ENCODE measurements at places on chromosomes 5 and 9.

DNA sequence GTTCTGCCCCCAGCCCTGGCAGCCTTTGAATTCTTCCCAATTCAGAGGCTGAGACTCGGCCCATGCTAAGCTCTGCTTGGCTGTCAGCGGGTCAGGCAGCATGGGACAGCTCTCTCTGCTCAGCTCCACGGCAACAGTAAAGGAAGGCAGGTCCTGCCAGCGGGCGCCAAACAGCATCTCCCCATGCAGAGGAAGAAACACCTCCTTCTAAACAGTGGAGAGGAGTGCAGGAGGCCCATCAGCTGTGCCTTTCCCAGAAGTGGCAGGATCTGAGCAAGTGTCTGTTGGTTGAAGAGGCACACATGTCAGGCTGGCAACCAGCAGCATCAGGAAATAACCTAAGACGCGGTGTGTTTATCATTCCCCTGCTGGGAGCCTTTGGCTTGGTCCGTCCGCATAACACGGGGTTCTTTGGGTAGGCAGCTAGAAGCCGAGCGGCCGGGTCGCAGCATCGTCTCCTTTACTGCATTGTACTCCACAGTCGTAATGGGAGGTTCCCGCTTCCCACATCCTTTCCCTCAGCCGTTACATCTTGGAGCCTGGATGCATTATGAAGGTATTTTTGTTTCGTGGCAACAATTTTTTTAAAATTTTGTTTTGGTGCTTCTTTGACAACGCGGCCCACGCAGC, 42.7 kb upstream of the NCS1 start:
- DNase-seq, result no peak

DNA sequence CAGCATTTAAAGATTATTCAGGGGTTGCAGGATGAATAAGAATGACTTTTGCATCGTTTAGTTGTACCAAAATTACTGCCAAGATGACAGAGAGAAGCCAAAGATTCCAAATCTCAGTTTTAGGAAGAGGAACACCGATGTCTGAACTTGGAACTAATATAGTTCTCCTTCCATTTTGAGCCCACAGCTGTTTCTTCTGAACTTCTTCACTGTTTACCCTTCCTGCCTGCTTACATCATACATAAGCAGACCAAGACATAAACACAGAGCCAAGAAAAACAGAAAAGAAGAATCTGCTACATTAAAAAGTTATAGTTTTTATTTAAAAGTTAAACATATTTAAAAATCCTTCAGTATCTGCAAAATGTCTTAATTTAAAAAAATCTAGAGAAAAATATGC, 146.9 kb upstream of the RAPGEF1 start:
- no peak for DNase-seq

GRCh38 chr5:150639751-150640150, 709 bp upstream of the SYNPO start:
- peak; percentile 52 for DNase-seq

- DNase-seq, result no peak
Observed at GRCh38 chr9:96122282-96122681, 179.7 kb downstream of the HSD17B3 start.

GRCh38 chr9:118674942-118675341, 694.3 kb downstream of the BRINP1 start:
- no peak for DNase-seq

- DNase-seq, result no peak
Observed at GRCh38 chr5:110018509-110018908, 328.8 kb downstream of the MAN2A1 start.

DNA sequence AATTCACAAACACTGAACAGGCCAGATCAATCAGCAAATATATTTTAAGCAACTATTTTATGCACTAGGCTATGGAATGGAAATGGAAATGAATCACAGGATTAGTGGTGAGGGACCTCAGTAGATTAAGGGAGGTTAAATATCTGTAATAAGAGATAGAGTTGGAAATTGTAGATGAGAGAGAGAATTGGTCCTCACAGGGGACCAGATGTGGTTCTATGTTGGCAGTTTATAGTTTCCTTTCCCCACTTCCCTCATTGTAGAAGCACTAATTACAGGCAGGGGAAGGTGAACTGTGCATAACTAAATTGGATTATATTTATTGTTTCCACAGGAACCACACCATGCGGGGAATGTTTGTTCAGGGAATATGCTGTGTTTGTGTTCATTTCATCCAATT, 496.2 kb downstream of the ARHGEF28 start:
- peak; percentile 37 for DNase-seq

DNA sequence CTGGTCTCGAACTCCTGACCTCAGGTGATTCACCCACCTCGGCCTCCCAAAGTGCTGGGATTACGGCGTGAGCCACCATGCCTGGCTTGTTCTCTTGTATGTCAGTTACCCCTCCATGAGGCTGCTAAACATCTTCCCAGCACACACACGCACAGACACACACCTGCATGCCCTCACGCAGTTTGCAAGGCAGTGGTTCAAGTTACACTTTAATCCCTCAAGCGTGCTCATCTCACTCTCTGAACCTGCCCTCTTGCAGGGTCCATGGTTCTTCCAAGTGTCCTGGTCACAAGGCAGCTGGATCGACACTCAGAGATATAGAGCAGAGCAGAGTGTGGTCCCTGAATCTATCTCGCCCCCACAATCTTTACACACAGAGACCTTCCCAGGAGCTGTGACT, 34.1 kb upstream of the RUFY1 start:
- DNase-seq, result no peak

DNA sequence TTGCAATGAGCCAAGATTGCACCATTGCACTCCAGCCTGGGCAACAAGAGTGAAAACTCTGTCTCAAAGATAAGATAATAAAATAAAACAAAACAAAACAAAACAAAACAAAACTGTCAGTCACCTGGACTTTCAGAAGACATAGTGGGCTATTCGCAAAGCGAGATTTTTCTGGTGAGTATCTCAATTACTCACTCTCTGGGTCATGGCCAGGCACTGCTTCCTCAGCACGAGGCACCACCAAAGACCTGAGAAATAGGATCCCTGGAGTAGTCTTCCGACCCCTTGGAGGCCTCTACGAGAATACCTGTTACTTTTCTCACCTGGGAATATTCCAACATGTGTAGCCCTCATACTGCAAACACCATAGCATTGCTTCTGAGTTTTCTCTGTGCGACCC, 201.7 kb upstream of the ZNF618 start:
- peak; percentile 67 for DNase-seq

DNA sequence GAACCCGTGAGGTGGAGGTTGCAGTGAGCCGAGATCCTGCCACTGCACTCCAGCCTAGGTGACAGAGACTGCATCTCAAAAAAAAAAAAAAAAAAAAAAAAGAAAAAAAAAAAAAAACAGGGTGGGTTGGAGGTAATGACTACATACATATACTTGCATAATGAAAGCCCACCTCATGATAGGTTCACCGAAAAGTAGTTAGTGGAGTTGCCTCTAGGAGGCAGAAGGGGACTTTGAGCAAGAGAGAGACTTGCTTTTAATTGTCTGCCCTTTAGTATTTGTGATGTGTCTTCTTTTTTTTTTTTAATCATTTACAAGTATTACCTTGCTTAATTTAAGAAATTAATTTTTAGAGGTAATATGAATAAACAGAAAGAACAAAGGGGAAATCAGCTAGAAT, 99.8 kb downstream of the PPARGC1B start:
- peak; percentile 32 for DNase-seq

DNA sequence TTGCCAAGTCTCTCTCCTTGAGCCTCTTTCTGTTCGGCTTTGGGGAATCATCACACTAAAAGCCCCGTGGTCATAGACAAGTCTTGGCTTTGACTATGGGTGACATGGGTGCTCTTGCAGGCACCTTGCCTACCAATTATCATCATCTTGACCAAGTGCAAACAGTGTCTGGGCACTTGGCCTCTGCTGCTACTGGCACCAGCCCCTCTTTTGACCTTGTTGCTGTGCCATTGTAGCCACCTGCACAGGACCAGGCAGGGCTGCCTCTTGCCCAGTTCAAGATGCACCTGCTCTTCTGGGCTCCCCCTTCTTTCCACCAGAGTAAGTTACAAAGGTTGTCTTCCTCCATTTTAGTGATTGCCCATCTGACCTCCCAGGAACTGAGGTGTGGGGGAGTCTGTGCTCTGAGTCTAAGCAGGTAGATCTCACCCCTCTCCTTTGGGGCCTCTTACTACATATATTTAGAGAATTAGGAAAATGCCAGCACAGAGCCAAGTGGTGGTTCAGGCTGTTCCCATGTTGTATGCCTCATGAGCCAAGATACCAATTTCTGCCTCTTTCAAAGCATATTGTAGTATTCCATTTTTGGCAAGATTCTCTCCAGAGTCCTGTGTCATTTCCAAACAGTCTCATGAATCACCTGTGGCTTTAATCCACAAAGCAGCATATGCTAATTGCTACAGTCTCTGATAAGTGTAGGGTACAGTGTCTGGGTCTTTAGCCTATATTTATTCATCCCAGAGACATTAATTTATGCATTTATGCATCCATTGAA, 142.9 kb upstream of the DAP start:
- no peak for DNase-seq

GRCh38 chr9:101639311-101639710, 44.5 kb upstream of the PPP3R2 start:
- DNase-seq, result no peak

DNA sequence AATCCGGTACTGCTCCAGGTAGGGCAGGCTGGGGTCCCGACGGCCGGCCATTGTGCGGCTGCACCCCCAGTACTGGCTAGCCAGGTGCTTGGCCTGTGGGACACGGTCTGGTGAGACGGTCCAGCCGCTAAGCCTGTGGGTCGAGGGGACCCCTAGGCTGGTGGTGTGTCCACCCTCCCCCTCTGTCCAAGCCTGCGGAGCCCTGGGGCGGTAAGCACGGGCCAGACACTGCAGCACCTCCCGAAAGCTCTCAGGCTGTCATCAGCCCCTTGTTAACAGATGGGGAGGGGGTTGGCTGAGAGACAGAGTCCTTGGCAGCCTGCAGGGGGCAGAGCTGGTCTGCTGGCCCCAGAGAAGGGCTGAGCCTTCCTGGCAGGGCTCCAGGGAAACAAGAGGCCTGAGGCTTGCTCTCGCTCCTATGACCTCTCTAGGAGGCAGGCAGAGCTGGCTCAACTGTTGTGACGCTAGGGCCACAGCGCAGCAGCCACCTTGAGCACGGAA, 11.8 kb upstream of the MRNIP start:
- peak; percentile 66 for DNase-seq

DNA sequence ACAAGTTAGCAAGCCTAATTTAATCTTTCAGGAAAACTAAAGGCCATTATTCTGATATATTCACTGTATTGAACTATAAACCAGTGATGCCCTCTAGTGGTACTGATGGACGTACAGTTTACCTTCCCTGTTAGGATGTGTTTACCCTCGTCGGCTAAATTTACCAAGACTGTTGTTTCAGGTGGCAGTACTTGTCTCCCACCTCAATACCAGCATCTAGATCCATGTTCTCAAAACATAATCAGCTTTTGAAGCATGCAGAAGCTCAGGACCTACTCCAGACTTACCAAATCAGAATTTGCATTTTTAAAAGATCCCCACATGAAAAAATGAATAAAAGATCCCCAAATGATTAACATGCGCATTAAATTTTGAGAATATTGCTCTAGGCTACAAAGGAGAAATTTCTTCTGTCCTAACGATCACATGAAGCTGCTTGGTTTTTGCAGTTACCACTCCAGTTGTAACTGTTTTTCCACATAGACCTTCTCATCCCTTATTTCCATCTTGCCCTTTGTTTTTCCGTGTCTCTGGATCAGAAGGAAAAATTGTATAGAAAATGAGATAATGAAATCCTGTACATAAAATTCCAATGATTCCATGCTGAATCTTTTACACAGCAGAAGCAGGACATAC, 3.2 kb upstream of the BAAT start:
- peak; percentile 71 for DNase-seq

DNA sequence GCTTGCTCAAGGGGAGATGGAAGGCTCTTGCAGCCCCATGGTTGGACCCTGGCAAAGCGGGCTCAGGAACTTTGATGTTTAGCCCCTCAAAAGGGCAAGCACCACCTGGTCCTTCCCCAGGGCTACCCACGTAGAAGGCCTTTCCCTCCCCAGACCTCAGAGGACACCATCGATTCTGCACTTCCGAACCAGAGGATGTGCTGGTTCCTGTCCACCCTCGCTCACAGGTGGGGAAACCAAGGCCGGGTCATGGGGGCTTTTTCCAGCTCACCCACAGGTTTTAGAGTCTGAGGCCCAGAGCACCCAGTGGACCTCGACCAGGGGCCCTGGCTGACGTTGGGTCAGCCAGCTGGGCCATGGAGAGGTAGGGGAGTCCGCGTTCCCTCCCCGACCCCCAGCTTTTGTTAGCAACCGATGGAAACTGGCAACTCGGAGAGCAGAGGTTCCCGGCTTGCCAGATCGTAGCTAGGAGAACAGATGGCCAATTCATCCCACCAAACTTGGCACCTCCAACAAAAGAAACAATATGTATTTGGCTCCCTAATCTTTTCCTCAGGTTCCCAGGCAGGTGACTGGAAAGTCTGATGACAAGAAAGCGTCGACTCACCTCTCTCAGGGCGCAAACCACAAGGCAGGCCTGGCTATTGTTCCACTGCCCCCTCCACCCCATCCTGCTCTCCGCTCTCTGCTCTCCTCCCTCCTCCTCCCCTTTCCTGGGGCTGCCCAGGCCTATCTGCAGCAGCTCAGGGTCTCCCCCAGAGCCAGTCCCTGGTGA, 167.6 kb upstream of the SMIM23 start:
- no peak for DNase-seq

DNA sequence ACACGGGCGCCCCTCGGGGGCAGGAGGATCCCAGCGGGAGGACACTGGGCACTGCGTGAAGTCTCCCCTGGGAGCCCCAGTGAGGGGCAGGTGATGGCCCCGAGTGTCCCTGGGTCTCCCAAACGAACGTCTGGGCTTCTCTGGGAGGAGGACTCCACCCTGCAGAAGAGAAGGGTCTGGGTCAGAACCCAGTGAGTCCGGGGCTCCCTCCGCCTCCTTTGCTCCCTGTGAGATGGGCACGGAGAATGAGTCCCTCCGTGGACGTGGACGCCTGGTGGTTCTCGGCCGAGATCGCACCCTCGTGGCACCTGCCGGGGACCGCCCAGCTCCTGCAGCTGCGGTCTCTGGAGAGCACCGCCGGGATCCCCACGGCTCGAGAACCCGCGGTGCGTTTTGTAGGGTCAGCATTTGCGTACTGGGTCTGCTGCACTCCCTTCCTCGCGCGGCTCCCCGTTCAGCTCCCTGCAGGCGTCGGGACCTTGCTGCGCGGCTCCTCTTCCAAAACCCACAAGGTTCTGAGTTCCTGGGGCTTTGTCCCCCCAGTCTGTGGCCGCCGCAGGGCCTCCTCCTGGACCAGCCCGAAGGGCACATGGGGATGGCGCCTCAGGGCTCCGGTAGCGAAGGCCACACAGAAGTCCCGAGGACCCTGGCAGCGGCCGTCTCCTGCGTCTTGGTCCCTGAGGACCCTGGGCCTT, 10.2 kb upstream of the CEP72 start:
- no peak for DNase-seq

GRCh38 chr5:174119468-174119881, 74.0 kb downstream of the NSG2 start:
- no peak for DNase-seq

Measured in dermis blood vessel endothelial cell (primary cell).